ENCODE measurements at places on chromosomes 6 and 20.

GRCh38 chr6:82651845-82652335 lies 288.3 kb downstream of the TPBG start:
- DNase-seq = no peak

DNA sequence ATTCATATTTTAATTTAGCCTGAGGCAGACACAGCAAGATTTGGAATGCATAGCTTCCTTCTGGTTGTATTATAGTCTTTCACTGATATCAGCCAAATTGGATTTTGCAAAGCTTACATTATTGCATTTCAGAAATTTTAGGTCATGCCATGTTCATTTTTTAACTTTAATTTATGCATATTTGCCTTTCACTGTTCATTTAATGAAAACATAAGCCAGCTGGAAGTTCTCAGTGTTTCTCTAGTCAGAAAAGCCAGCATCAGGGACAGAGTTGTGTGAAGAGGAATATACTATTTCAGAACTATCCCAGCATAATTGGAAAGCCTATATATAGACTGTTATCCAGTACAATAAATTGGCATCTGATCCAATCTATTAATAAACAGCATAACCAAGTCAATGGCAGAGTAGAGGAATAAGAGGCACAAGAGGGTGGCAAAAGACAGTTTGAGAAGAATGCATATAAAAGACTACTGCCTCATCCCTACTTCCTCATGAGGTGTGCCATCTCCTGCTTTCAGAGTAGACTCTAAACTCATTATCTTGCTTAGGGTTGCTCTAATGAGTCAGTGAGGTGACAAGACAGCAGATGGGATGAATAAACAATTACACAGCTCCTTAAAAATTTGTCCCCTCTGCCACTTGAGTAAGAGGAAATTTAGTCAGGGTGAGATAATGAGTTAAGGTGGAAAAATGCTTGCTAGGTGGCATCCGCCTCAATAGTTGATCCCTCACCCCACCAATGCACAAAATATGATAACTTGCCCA lies 159.8 kb upstream of the HCRTR2 start:
- no peak for DNase-seq

DNA sequence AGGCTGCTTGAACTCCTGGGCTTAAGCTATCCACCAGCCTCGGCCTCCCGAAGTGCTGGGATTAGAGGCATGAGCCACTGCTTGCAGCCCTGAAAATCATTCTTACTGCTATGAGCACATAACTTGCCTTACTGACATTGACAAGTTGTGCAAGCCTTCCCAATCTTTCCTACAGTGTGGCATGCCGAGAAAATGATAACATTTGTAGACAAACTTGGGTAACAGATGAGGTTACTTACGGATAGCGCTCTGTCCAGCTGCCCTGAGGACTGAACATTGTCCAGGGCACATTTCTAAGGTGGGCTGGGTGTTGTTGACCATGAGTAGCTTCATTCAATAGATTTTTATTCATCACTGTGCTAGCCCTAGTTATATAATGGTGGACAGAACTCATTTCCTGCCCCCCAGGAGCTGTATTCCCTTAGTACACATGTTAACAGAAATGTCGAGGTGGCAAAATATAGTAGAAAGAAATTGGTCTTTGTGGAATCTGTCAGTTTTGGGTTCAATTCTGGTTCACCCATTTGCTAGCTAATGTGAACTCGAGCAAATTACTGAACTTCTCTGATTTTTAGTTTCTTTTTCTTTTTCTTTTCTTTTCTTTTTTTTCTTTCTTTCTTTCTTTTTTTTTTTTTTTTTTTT lies 118.4 kb upstream of the AKIRIN2 start:
- no peak for DNase-seq

DNA sequence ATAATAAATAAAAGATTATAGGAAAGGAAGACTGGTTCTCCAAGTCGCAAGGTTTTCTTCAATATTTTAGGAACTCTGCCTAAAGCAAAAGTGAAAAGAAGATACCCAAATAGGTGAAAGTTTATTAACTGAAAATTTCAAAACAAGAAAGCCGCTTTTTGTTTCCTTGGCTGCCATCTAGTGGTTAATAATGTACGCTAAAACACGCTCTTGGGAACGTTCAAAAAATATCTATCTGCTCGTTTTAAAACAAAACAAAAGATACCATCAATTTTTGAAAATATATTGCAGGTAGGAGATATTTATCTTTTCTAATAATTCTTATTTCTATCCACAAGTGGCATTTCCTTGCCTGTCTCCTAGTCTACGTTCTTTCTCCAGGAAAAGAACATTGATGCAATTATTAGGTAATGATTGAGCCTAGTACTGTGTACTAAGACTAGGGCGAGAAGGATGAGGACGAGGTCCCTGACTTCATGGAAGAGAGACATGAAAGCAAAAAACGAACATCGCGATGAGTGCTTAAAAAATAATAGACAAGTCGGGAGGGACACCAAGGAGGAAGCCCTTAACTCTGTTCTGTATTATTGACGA lies 97.2 kb downstream of the SPTLC3 start:
- no peak for DNase-seq

DNA sequence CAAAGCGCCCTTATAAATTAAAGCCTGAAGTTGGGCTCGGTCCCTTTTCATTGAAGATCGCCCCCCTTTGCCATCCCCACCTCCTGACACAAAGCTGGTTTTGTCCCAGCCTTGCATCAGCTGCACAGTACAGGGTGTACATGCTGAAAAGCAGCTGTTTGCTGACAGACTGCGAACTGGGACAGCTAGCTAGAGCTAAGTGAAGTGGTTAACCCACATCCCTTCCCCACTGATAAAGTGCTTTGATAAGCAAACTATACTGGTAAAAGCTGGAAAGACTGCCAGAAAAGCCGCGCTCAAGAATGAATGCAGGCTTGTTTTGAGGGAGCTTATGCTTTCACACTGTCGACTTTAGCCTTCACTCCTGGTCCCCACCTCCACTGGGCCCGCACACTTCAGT lies 207.3 kb downstream of the GMDS start:
- no peak for DNase-seq
